ENCODE measurements at places on chromosomes 5 and 9.

DNA sequence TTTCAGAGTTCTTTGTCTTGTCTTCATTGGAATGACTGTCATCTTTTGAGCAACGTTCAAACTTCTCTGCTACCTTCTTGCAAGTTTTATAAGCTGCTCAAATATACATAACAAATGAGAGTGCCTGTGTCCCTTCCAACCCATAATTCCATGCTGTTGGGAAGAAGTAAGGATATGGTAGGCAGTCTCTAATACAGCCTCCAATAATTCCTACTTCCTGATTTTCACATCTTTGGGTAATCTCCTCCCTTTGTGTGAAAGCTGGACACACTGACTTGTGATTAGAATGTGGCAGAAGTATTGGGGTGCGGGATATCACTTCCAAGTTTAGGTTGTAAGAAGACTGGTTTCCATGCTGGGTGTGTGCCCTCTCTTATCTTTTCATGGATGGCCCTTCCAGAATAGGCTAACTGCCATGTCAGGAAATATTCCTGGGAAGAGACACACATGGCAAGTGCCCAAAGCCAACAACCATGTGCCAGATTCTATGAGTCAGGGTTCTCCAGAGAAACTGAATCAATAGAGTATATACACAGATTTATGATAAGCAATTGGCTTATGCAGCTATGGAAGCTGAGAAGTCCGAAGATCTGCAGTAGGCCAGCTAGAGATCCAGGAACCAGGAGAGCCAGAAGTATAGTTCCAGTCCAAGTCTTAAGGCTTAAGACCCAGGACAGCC lies 531.3 kb downstream of the NTRK2 start:
- no peak for DNase-seq

- no peak for DNase-seq
Observed at GRCh38 chr5:168020542-168021294, 270.7 kb upstream of the WWC1 start.

DNA sequence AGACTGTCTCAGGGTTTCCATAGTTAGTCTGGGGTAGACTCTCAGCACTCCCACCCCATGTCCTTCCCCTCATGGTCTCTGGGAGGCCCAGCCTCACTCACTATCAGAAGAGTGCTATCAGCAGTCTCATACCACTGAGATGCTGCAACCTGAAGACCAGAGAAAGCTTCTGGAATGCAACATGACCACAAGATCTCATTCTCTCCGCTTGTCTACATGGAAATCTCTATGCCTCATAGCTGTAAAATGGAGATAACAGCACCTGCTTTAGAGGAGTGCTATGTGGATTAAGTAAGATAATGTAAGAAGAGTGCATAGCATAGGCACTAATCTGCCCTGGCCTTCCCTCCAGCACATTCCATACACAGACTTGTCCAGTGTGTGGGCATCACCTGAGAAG lies 47.0 kb upstream of the ZNF169 start:
- no peak for DNase-seq

DNA sequence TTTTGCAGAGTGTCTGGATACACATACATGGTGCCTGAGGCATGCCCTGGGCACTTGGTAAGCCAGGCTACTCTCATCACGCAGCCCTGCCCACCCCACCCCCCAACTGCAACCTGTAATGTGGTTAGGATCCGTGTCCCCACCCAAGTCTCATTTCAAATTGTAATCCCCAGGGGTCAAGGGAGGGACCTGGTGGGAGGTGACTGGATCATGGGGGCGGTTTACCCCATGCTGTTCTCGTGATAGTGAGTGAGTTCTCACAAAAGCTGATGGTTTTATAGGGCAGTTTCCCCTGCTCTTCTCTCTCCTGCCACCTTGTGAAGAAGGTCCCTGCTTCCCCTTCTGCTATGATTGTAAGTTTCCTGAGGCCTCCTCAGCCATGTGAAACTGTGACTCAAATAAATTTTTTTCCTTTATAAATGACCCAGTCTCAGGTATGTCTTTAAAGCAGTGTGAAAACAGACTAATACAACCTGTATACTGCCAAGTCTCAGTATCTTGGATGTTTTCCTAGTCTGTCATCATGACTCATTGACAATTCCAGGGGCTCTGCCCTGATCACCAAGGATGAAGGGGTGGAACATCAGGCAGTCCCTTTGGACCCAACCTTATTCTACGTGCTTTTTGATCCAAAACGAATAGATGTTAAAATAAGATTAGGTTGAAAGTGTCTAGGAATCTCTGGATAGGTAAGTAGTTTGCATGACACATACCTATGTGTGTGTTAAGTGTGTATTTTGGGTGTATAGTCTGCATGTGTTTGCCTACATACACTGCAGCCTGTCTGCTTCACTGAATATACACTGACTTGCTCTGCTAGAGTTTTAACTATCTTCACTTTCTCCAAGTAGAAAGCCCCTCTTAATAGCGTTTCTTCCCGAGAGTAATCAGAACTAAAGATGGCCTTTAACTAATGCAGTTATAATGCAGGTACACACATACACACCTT lies 293.8 kb downstream of the SLIT3 start:
- no peak for DNase-seq

GRCh38 chr9:129781131-129781530 lies 21.9 kb upstream of the TOR1B start:
- DNase-seq: no peak

- peak; percentile 11 for DNase-seq
Observed at GRCh38 chr5:80141147-80141671, 106.1 kb downstream of the THBS4 start.

GRCh38 chr5:158499075-158499891 lies 600.4 kb downstream of the EBF1 start:
- DNase-seq: no peak

DNA sequence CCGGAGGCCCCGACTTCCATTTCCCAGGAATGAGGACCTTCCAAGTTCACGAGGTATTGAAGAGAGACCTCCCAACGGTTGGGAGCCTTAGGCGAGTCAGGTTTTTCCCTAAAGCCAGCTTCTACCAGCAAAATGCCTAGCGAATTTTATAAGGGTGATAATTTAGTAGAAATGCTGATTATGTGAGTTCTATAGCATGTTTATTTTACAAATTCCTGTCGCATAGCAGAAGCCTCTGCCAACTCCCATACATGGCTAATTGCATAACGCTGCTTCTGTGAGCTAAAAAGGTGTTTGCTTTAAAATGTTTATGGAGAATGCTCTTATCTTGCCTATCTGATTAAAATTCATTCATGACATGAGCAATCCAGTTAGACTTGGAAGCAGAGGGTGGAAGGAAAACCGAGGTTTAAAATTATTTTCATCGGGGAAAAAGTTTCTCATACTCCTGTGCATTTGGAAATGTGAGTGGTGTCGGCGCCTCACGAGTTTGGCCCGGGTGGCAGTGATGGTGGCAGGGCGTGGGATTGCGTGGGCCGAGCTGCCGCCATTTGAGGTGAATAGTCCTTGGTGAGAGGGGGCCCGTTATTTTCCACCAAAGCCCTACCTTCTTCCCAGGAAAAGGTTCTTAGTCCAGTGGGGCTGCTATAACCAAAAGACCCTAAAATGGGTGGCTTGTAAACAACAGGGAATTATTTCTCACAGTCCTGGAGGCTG lies 104.4 kb upstream of the FCN2 start:
- DNase-seq: no peak

GRCh38 chr5:103624675-103625074 lies 62.1 kb upstream of the NUDT12 start:
- no peak for DNase-seq

DNA sequence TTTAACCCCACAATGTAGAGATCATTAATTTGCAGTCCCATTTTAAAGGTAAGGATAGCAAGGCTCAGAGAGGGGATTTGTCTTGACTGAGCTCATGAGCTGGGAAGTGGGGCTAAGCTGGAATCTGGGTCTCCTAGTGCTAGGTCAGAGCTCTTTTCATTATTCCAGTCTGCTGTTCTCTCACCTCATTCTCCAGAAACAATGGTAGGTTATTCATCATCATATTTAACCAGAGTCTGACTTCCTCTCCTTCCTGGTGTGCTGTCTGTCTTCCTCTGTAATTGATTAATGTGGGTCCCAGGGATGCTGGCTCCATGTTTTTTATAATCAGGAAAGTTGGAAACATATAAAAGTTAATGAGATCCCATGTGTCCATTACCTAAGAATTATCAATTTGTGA lies 20.6 kb downstream of the C9orf43 start:
- DNase-seq: no peak

DNA sequence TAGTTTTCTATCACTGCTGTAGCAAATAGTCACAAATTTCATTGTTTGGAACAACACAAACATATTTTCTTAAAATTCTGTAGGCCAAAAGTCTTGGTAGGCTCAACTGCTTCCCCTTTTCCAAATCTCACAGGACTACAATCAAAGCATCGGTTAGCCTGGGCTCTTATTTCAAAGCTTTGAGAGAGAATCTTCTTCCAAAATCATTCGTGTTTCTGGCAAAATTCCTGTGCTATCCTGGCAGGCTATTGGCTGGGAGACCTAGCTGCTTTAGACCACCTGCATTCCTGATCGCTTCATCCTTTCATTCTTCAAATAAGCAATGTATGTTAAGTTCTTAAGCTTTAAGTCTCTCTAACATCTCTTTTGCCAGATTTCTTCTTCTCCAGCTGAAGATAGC lies 629.8 kb upstream of the CDH18 start:
- DNase-seq: no peak

DNA sequence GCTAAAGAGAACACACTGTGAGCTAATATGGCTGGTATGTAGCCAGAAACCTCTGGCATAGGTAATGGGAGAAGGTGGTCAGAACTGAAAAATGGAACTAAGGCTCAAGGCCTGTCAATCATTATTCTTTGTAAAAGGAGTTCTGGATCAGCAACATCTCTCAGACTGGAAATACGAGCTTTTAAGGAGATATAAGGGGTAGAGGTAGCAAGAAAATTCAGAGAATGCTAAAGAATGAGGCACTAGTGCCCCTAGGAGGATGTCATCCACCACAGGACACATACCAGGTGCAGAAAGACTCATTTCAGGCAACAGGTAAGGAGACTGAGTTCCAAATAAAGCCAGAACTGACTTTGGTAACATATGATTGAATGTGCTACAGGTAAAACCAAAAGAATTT lies 18.9 kb upstream of the MOCS2 start:
- no peak for DNase-seq

- no peak for DNase-seq
Observed at GRCh38 chr9:99303177-99303576, 81.1 kb downstream of the SEC61B start.

DNA sequence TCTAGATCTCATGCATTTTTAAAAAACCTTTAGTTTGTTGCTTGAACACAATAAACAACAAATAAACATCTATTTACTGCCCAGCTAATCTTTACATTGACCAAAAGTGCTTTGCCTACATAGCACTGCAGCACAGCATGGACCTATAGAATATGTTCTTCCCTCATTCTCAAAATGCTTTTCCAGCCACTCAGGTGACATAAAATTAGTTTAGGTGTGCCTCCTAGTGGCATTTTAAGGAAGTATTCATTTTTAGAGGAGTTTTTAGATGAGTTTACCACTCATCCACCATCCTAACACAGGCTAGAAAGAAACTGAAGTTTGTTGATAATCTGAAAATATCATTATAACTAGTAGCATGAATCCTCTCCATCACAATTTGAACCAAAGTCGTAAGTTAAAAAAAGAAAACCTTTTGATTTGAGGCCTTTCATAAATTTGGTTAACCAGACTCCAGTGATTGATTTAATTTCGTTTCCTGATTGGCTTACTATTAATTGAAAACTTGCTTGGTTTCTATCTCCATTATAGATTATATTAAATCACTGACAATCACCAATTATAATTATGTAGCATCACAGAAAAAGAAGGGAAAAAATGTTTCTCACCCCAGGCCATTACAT lies 12.6 kb downstream of the PLGRKT start:
- DNase-seq: no peak

- no peak for DNase-seq
Observed at GRCh38 chr5:14584848-14585247, 3.3 kb downstream of the OTULINL start.

DNA sequence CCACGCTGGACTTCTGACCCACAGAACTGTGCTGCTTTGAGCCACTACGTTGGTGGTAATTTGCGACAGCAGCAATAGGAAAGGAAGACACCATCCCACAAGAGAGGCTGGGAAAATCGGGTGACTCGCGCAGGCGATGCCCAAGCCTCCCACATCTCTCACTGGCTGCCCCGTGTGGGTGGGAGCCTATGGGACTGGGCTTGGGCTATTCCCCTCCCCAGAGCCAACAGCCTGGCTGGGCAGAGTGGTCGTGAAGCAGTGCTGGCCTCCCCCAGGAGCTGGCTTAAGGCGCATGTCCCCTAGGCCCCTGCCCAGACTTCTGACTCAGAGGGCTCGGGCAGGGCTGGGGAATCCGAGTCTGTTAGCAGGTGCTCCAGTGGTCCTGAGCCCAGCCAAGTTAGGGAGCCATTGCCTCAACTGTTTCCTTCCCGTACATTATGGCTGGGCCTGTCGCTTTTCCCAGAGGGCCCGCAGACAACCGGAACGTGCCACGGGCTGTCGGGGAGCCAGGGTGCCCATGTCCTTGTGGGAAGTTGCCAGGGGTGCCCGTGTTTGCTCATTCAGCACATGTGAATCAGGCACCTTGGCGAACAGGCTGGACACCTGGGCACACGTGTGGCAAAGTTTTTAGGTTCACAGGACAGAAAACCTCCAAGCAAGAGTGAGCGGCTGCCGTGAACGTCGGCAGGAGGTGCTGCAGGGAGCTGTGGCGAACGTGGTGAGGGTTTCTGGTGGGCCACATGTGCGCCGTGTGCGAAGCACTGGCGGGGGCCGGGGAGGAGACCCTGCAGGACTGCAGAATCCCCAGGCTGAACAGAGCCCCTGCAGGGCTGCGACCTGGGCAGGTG lies 7.0 kb upstream of the RASGEF1C start:
- DNase-seq: no peak

DNA sequence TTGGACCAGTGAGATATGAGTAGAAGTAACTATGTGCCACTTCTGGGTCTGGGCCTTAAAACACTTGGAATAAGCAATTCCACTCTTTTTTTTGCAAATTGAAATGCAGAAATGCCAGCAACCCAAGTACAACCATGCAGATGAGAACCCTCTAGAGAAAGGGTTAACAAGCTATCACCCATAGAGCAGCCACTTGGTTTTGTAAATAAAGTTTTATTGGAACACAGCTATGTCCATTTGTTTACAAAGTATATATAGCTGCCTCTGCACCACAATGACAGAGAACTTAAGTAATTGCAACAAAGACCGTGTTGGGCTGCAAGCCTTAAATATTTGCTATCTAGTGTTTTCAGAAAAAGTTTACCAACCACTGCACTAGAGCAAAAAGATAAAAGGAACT lies 9.8 kb upstream of the TARS1 start:
- no peak for DNase-seq
